ENCODE measurements at places on chromosomes 7 and 10.
A peak's percentile ranks its signal among the peaks of the same experiment; 100 is the strongest.

DNA sequence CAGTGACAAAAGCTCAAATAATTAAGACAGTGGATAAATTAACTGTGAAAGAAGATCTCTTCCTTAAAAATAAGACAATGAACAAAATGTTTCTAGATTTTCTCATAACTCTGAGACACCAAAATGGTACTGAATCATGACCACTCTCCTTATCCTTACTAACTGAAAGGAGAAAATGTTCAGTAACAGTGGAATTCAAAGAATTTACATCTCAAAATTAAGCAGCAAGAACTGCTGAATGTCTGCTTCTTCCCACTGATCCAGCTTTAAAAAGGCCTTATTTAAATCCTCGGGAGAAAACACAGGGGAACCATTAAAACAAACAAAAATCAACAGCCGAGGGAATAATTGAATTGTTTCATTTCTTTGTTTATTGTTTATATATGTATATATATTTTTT, 27.3 kb upstream of the PLXDC2 start:
- DNase-seq, result no peak

DNA sequence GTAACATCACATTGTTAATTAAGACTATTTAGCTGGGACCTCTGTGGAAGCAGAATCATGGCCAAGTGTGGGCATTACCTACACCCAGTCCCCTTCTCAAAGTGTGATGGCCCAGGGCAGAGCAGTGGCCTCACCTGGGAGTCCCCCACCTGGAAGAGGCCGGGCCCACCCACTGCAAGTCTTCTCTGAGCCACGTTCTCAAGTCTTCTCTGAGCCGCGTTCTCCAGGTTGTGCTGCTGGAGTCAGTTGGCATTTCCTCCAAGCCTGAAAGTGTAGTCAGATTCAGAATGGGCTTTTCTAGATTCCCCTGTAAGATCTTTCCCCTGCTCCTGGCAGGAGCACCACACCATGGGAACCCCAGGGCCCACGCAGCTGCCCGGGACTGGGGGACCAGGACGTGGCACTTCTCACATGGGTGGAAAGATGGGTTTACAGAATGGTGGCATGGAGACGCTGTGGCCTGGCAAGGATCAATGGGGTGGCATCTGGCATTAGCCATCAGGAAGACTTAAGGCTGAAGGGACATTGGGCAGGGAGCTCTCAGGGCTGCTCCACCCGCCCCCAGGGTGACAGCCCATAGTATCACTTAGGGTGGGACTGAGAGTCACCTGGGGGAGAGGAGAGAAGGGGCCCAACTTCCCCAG, 68.0 kb downstream of the MKI67 start:
- no peak for DNase-seq

GRCh38 chr10:128487517-128487916, 361.3 kb upstream of the MKI67 start:
- no peak for DNase-seq

DNA sequence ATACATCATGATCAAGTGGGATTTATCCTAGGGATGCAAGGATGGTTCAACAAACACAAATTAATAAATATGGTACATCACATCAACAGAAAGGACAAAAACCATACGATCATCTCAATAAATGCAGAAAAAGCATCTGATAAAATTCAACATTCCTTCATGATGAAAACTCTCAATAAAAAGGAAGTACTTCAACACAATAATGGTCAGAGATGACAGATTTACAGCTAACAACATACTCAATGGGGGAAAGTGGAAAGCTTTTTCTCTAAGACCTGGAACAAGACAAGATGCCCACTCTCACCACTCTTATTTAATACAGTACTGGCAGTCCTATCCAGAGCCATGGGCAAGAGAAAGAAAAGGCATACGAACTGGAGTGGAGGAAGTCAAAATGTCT, 39.9 kb upstream of the PRR15 start:
- DNase-seq, result no peak

- no peak for DNase-seq
Observed at GRCh38 chr7:112174192-112174591, 32.0 kb downstream of the DOCK4 start.

- DNase-seq, result no peak
Observed at GRCh38 chr7:151662251-151662826, 142.6 kb upstream of the RHEB start.

DNA sequence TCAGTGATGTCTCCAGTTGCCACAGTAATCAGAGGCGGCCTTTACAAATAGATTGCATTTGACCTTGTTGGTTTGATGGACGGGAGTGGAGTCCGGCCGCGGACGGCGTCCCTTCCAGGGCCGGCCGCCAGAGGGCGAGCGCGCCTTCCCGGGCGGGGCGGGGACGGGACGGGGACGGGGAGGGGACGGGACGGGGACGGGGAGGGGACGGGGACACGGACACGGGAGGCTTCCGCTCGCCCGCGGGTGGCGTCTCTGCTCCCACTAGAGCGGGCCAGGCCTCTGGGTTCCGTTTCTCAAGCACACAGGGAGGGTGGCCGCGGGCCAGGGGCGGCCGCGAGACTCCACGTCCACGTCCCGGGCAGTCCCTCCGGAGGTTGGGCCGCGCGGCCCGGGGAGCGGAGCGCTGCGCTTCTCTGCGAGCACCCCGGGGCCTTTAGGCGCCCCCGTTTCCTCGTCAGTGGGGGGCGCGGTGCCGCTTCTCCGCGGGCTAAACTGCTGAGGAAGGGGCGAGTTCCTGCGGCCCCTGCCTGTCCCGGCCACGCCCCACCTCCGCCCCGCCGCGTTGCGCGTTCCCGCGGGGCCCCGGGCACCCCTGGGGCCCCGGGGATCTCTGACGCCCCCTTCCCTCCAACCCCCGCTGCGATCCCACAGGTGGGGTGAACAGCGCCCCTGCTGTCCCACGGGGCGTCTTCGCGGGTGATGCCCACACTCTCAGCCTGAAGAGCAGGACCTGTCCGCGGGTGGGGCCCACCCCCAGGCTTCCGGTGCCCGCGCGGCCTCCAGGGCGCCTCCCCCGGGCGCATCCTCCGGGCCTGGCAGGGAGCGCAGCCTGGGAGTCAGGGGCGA, 84.2 kb upstream of the MKI67 start:
- DNase-seq, result peak; percentile 26

DNA sequence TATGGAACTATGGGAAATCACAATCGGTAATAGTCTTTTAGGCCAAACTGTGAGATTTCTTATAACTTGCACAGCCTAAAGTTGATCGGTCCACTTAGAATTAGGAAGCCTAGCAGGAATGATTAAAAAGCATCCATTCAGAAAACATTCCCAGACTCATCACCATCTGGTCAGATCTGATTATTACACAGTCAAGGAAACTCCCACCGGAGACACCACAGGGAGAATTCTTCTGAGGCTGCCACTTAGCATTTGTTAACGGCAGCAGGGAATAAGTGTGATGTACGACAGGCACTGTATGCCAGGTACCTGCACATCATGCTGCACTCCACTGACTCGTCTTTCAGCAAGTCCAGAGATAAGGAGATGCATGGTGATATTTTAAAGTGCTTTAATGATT, 227.6 kb upstream of the STEAP1 start:
- no peak for DNase-seq

GRCh38 chr10:70232155-70232858, 922 bp downstream of the PPA1 start:
- DNase-seq, result peak; percentile 62

GRCh38 chr10:101319241-101319915, 34.6 kb upstream of the BTRC start:
- no peak for DNase-seq

DNA sequence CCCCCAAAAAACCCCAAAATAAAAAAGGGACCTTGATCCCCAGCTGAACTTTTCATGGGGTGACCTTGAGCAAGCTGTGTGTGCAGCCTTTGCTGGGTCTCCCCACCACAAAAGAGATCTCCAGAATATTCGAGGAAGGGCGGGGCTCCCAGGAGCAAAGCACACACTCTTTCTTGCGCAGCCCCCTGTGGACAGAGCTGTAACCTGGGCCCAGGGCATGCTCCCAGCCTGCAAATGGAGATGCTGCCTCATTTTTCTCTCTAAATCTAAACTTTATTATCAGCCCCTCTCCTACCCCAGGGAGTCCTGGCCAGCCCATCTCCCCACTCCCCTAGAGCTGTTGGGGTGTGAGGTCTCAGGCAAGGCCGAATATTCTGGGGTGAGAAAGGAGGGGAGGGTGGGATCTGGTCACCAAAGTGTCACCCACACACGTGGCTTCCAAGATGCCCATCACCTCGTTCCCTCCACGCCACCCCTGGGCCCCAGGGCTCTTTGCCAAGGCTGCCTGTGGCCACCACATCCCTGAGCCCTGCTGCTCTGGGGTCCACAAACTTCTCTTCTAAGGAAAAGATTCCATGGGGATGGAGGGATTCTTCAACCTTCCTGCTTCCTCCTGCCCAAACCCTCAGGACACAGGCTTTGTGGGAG, 1.7 kb upstream of the CALML3 start:
- no peak for DNase-seq

- DNase-seq, result peak; percentile 7
Observed at GRCh38 chr10:19815731-19816410, 361 bp upstream of the PLXDC2 start.

GRCh38 chr10:18880530-18880929, 168.1 kb upstream of the MALRD1 start:
- DNase-seq, result no peak

- no peak for DNase-seq
Observed at GRCh38 chr7:96921231-96921630, 84.1 kb upstream of the DLX6 start.

GRCh38 chr10:72086466-72087391, 1.6 kb downstream of the SPOCK2 start:
- DNase-seq, result peak; percentile 43

DNA sequence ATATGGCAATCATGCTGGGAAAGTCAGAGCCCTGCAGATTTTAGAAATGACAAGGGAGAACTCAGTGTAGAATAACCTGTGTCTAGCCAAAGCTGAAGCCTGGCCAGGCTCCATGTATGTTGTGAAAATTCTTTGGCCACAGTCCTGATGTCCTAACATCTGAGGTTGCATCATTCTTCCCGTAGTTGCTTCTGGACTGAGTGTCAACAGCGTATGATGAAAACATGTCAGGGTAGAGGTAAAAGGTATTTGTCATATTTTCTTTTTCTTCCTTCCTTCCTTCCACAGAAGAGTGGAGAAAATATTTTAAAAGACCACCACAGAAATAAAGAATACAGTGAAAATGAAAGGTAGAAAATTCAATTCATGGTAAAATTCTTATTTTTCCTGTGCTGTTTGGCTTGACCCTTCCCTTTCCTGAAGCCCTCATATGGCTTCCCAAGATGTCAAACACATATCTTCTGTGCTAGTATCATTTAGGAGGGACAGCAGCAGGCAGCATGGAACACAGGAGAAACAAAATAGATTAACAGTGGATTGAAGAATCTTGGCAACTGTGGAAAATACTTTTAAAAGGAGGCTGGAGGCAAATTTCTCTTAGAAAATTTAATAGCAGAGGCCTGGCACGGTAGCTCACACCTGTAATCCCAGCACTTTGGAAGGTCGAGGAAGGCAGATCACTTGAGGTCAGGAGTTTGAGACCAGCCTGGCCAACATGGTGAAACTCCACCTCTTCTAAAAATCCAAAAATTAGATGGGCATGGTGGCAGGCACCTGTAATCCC, 18.9 kb upstream of the NRBF2 start:
- DNase-seq, result no peak

Data from SW480 (cell line).